Psoas muscle (tissue), 8 donors: ENCODE measurements at places on chromosomes 5 and 9. TPM values are rescaled to one million over a fixed set of nuclear protein-coding genes. Genes with fewer than 3 reads are reported as not detected.

Gene GFI1B
- total RNA-seq: not detected

Gene ZNF454
- 0.54 TPM for total RNA-seq

Gene BRINP1
- total RNA-seq: 0.20 TPM

Gene CCNJL
- total RNA-seq: 1.3 TPM

Gene SLC1A3
- total RNA-seq: 12.7 TPM

Gene CCL28
- not detected for total RNA-seq

Gene ADAMTS2
- total RNA-seq: 3.7 TPM

Gene OR1Q1
- not detected for total RNA-seq

Gene SPINK6
- total RNA-seq: not detected

Gene LHFPL2
- 3.9 TPM for total RNA-seq

Gene ZDHHC12
- total RNA-seq: 7.2 TPM

Gene MSMP
- not detected for total RNA-seq

Gene TRPM6
- total RNA-seq: 0.17 TPM

Gene SPINK13
- total RNA-seq: not detected

Gene CDH18
- not detected for total RNA-seq

Gene PRUNE2
- total RNA-seq: 79.9 TPM

Gene CRHBP
- 0.51 TPM for total RNA-seq

Gene DENND4C
- total RNA-seq: 16.4 TPM

Gene SPATA31D4
- total RNA-seq: not detected

Gene N4BP3
- total RNA-seq: 1.6 TPM

Gene FSD1L
- total RNA-seq: 17.0 TPM

Gene SPEF2
- total RNA-seq: 0.66 TPM

Gene INVS
- total RNA-seq: 5.7 TPM

Gene CNTLN
- total RNA-seq: 1.8 TPM

Gene SLC24A2
- total RNA-seq: 1.2 TPM

Gene CNTNAP3B
- 2.6 TPM for total RNA-seq

Gene HRCT1
- 4.2 TPM for total RNA-seq

Gene DMRT2
- total RNA-seq: 0.43 TPM

Gene CDK9
- total RNA-seq: 41.5 TPM

Gene ZNF354C
- 3.0 TPM for total RNA-seq

Gene C9orf78
- 53.2 TPM for total RNA-seq

Gene IL9
- not detected for total RNA-seq

Gene SOHLH1
- total RNA-seq: not detected

Gene FBXL7
- 1.6 TPM for total RNA-seq

Gene PIP5K1B
- total RNA-seq: 1.7 TPM

Gene INSYN2B
- not detected for total RNA-seq

Gene THOC3
- 5.9 TPM for total RNA-seq

Gene PCDHB9
- 0.58 TPM for total RNA-seq

Gene IL4
- not detected for total RNA-seq

Gene SLC30A5
- 21.1 TPM for total RNA-seq

Gene MTAP
- 14.8 TPM for total RNA-seq

Gene FRMD3
- total RNA-seq: 38.7 TPM

Gene SPTLC1
- total RNA-seq: 13.5 TPM

Gene PCDHGB7
- 5.9 TPM for total RNA-seq

Gene CERCAM
- 2.7 TPM for total RNA-seq

Gene EQTN
- total RNA-seq: not detected

Gene C9orf40
- 1.9 TPM for total RNA-seq

Gene FAXDC2
- total RNA-seq: 1.5 TPM

Gene CDH9
- total RNA-seq: not detected

Gene TMC1
- 0.34 TPM for total RNA-seq

Gene SPINK4
- total RNA-seq: not detected

Gene KLHL9
- total RNA-seq: 7.5 TPM
